ENCODE measurements at places on chromosomes 6 and 20.

GRCh38 chr6:156832231-156832647 lies 55.1 kb downstream of the ARID1B start:
- no peak for DNase-seq

DNA sequence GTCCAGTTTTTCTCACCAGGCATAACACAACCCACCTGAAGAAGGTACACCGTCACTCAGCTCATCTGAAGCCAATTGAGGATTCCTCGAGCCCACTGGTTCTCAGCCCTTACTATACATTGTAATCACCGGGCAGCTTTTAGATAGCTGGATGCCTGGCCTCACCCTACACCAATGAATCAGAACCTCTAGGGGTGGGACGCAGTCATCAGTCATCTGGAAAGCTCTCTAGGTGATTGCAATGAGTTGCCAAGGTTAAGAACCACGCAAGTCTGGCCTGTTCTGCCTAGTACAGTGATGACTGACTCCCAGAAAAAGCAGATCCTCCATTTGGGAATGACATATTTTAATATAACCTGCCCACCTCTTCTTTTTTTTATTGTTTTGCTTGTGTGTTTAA lies 41.1 kb downstream of the MC3R start:
- no peak for DNase-seq

- DNase-seq: no peak
These were observed 150.8 kb downstream of the CDC5L start for GRCh38 chr6:44538131-44538806.

- DNase-seq: no peak
These were observed 32.5 kb downstream of the POFUT1 start for GRCh38 chr20:32240205-32240604.

DNA sequence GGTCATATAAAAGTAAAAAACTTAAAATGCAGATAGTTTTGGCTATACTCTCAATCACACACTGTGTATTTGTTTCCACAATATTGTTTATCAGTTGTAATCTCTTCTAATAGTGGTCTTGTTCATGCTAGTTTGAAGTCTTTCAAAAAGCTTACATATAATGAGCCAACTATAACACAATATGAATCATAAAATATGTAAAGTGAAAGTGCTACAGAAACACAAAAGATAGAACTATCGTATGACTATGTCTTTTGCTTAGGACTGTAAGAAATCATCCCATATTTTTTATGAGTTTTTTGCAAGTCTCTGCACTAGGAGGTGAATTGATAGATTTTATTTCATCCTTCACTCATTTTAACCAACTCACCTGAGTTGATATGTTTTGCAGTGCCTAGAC lies 136.0 kb downstream of the MMUT start:
- no peak for DNase-seq

- DNase-seq: no peak
These were observed 116.1 kb downstream of the IBTK start for GRCh38 chr6:82131441-82131840.

- DNase-seq: no peak
These were observed 2.3 kb upstream of the CITED2 start for GRCh38 chr6:139376604-139377218.

- DNase-seq: no peak
These were observed 83.5 kb downstream of the NDUFAF5 start for GRCh38 chr20:13868331-13868730.

DNA sequence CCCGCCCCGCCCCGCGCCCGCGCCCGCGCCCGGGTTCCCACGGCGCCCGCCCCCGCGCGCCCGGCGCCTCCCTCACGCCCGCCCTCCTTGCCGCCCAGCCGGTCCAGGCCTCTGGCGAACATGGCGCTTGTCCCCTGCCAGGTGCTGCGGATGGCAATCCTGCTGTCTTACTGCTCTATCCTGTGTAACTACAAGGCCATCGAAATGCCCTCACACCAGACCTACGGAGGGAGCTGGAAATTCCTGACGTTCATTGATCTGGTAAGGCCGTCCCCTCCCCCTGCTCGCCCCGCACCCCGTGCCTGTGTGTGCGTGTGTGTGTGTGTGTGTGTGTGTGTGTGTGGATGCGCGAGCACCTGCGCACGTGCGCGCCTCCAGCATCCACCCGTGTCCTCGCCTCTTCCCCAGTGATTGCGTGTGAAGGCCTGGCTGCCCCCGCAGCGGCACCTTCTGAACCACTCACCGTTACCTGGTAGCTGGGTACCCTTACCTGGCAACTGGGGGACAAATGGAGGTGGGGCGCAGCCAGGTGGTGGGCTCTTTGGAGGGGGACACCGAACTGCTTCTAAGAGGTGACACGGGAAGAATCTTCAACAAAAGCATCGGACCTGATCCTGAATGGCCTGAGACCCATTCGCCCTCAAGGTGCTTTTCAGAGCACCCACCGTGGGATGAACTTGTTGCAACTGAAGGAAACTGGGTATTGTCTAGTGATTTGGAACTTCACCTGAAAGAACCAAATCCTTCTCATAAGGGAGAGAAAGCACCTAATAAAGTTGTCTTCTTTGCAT lies at the start of gene AIG1:
Gene AIG1 (plus strand): TSS at position 84 of the 791 bp plus-strand sequence. CDS start 37 bp downstream, at position 121.
- DNase-seq: peak; percentile 36

GRCh38 chr6:84417260-84417659 lies 189.8 kb upstream of the CEP162 start:
- DNase-seq: no peak

DNA sequence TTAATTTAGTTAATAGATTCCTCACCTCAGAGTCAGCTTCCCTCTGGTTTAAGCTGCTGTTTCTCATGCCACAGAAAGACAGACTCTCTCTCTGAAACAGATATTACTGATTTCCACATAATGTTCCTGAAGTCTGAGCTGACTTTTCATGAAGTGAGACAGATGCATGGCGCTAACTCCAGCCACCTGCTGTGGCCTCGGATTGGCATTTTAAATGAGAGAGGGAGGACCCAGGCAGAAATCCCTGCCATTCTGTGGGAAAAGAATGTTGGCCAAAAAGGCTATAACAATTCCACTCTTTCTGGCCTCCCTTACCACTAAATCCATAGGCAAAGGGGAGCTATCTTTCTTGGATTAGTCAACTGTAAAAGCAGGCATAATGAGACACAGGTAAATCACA lies 354.1 kb upstream of the CDH4 start:
- DNase-seq: no peak

GRCh38 chr6:113365191-113365590 lies 492.0 kb upstream of the MARCKS start:
- DNase-seq: no peak

DNA sequence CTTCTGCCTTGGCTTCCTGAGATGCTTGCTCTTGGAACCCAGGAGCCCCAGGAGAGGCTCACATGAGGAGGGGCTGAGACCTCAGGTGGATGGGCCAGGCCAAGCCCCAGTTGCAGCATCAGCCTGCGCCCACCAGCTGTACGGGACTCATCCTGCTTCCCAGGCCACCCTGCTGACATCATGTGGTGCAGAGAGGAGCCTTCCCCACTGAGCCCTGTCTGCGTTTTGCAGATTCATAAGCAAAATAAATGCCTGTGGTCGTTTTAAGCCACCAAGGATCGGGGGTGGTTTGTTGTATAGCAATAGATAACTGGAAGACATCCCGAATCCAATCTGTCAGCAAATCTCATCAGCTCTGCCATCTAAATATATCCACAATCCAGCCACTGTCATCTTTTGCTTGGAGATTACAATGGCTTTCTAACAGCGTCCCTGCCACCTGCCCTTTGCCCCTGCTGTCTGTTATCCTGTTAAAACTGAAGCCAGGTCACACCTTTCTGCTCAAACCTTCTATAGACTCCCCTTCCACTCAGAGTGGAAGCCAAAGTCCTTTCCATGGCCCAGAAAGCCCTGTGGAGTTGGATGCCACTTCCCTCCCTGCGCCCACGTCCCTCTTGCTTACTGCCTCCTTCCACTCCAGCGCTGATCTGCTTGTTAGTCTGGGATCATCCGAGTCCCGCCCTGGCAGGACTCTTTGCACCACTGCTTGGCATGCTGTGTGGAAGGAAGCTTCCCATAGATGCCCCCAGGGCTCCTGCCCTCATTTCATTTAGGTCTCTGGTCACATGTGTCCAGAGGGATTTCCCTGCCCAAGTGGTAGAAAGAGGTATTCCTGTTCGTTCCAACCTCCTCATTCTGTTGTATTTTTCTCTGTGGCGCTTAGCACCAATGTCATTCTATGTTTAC lies 24.0 kb upstream of the MLN start:
- no peak for DNase-seq

- no peak for DNase-seq
These were observed 809.7 kb downstream of the MAFB start for GRCh38 chr20:39879296-39879695.

- no peak for DNase-seq
These were observed 920.0 kb downstream of the TFAP2A start for GRCh38 chr6:9494864-9495263.

DNA sequence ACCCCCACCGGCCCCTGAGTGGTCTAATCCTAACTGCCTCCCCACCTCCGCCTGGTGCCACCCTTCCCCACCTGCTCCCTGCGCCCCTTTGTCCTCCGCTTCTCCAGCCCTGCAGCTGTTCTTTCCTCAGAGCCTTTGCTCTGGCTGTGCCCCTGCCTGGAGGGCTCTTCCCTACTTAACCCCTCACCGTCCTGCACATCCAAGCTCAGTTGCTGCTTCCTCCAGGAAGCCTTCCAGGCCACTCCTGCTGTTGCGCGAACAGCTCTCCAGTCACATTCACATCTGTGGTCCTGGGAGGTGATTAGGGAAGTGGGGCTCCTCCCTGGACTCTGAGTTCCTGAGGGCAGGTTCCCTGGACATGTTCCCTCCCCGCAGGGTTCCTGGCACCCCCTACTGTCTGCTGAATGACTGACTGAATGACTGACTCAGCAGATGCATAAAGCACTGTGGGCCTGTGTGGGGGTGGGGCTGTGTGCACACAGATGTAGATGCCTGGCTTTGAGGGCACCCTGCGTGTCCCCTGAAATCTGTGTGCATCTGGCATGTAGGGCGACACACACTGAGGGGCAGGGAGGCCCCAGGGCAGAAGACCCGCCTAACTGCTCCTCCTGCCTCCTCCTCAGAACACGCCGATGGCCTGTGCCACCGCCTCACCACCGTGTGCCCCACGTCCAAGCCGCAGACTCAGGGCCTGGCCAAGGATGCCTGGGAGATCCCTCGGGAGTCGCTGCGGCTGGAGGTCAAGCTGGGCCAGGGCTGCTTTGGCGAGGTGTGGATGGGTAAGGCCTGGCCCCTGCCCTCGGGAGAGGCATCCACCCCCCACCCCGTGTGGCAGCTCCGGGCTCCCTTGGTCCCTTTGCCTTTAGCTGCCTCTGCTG lies 51.4 kb downstream of the SRC start:
- no peak for DNase-seq

DNA sequence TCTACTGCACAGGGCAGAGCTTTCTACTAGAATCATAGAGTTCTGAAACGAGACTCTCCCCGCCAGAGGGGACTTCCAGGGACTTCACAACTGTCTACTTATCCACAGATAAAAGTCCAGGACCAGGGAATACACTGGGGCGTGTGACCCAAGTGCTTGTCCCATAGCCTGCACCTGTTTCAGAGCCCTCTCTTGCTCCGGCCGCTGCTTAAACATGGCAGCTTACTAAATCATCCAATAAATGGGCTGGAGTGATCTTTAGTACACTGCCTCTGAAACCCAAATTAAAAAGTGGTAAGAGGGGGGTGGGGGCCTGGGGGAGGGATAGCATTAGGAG lies 8.9 kb upstream of the RAB44 start:
- no peak for DNase-seq

DNA sequence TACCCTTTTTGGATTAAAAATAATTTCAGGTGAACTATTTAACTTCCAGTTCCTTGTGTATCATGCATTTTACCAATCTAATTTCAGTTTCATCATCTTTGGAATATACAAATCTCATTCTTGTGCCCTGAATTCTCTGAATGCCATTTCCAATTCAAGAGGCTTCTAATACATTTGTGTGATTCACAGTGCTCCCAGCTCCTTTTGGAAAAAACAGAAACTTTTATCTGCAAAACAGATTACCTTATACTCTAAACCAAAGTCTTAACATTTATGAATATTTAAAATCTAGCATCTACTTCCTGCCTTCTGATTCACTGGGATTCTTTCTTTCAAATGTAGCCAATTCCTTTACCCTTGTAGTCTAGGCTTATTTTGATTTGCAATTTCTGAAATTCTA lies 11.1 kb upstream of the PEX7 start:
- no peak for DNase-seq

GRCh38 chr6:4169028-4169789 lies 33.8 kb upstream of the ECI2 start:
- DNase-seq: no peak

DNA sequence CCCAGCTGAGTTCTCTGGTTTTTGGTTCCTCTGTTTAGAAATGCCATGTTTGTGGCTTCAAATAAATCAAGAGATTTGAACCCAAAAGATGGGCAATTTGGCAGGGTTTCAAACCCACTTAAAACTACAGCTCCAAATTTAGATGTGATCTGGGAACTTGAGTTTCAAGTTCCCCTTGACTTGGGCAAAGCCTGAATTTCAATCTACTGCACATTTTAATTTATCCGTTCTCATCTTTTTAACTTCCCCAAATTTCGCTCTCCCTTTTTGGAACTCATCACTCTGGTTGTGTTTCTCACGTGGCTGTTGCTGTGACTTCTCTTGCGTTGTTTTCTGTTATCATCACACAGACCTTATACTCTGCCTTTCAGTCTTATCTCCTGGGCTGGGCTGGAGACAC lies 230.9 kb downstream of the CDC5L start:
- no peak for DNase-seq

GRCh38 chr6:22892452-22892851 lies 323.1 kb downstream of the HDGFL1 start:
- DNase-seq: no peak

- no peak for DNase-seq
These were observed 113.5 kb upstream of the PHACTR1 start for GRCh38 chr6:12602951-12603672.

DNA sequence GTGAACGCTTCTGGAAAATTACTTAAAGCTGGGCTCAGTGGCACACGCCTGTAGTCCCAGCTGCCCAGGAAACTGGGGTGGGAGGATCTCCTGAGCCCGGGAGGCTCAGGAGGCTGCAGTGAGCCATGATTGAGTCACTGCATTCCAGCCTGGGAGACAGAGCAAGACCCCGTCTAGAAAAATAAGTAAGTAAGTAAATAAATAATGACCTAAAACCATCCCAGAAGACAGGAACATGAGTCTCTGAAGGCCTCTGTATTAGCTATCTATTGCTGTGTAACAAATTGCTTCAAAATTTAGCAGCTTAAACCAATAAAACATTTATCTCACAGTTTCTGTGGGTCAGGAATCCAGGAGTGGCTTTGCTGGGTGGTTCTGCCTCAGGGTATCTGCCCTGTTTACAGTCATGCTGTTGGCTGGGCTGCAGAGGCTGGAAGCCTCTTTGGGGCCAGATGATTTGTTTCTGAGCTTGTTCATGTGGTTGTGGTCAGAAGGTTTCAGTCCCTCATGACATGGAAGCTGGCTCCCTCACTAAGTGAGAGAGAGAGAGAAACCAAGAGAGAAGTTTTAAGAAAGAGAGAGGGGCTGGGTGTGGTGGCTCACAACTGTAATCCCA lies 48.4 kb upstream of the NCOA3 start:
- no peak for DNase-seq

- no peak for DNase-seq
These were observed 86.2 kb downstream of the LAMP5 start for GRCh38 chr20:9600562-9600961.

DNA sequence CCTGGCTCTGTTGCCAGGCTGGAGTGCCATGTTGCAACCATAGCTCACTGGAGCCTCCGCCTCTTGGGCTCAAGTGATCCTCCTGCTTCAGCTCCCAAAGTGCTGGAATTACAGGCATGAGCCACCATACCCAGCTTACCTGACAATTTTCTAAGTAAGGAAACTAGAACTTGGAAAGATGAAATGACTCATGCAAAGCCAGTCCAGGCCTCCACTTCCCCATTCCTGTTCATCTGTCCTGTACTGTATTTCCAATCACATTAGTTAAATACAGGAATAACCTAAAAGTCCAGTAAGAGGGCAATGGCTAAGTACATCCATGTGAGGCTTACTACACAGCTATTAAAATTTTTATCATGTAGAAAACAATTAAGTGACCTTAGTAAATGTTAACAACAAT lies 8.3 kb upstream of the ADGB start:
- no peak for DNase-seq

Data from cortex of kidney (tissue), 1 donor.